ENCODE measurements at places on chromosomes 3 and 15.

DNA sequence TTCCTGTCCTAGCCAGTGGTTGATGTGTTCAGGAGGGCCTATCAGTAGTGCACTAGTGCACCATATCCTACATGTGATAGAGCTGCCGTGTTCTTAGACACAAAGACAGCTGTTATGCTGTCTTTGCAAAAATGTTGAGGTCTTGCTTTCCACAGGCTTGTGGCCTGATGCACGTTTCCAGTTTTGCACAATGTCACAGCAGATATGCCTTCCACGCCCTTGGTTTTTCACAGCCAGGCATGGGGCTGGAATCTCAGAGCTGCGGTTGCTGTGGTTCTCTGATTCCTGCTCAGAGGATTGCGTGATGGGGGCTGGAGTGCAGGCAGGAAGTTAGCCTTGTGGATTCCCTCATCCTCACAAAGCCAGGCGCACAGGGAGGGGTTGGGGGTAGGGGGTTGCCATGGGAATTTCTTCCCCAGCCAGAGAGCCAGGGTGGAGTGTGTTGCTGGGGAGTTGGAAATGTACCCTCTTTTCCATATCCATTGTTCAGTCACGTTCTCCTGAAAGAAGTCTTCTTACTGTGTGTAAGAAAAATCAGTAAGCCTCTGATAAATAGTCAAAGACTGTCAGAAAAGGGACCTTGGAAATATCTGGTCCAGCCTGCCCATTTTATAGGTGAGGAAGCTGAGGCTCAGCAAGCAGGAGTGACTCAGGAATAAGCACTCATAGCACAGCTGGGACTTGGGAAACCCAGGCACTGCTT lies 79.4 kb downstream of the SMAD3 start:
- no peak for DNase-seq

DNA sequence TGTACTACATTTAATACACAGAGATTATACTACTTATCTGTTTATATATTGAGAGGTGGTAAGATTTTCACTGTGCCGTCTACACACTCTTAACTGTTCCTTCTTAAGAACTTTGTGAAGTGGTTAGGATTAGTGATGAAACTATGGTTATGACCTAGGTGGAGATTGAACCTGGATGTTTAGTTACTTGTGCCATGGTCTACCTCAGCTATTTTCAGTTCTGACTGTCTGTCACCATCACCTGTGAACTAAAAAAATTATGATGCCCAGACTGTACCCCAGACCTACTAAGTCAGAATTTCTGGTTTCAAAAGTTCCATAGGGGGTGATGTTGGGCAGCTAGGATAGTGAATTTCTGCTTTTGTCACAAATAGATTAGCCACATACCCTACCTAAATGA lies 6.4 kb downstream of the RASA2 start:
- no peak for DNase-seq

DNA sequence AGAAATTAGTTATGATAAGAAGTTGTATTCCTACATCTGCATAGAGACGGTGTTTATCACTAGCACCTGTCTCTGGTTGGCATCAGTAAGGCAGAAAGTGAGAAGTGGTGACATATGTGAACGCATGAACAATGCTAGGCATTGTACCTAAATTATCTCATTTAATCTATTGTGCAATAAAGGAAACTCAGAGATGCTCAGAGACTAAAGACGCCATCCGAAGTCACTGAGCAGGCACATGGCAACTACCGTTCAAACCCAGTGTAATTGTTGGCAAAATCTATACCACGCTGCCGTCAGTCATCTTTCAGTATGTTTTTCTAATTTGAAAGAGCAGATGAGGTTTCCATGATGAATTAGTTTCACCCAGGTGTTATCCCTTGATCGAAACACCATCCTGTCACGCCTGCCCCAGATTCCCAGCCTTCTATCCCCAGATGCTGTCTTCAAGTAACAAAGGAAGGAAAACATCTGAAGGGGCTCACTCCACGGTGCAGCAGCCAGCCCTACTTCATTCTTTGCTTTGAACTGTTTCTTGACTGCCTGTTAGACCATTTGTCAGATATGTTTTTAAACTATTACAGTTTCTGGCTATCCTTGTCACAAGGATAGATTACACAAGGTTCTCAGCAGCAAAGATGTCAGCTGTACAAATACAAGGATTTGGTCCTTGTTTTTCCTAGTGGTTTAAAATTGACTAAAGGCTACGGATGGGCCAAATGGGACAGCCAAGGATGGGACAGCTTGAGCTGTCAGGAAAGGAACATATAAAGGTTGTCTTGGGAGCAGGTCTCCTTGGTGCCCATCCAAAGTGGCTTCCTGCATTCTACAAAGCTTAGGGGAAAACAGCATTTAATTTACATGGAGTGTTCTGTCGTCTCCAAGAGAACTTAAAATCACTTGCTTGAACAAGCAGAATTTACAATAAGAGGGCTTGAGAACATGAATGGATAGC lies 99.1 kb downstream of the TMEM108 start:
- no peak for DNase-seq

DNA sequence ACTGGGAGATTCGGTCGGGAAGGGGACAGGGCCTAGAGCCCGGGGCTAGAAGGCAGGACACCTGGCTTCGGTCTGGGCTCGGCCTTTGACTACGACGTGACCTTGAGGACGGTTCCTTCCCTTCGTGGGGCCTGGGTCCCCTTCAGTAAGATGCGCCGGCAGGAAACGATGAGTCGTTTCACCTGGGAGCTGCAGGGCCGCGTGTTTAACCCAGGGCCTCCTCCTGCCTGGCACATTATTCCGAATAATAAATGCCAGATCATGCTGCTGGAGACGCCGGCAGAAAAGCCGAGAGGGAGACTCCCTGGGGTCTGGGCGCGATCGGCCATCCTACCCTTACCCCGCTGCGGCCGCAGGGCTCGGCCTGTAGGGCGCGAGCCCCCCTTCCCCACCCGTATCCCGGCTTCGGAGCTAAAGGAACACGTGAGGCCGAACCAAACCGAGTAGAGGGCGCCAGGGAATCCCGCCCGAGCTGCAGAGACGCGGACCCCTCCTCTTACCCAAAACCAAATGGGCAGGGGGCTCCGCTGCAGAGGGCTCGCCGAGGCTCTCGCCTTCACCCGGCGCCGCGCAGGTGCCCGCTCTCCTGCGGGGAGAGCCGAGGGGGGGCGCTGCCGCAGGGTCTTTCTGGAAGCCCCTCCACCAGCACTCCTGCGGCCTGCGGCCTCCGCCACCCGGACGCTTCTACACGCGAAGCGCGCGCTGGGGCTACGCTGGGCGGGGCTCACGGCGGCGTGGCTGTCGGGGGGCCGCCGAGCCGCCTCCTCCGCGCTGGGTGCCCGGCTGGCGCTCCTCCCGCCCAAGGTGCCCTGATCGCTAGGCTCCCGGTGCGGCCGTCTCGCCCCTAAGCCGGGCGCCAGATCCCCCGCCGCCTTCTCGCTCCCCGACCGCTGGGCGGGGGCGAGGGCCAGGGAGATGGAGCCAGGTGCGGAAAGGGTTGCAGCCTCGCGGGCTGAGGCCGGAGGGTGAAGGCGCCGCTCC lies at the start of gene BDH1:
TSS of gene BDH1 (minus strand) at position 688 of the 981 bp plus-strand sequence. CDS start 9,525 bp downstream, outside the sequence.
- peak; percentile 94 for DNase-seq
